NCI-H2081 treated with DMSO at 0.1 percent for 48 hours (cell line): ENCODE measurements at places on chromosomes 16 and 17.

- DNase-seq: no peak
Measured at GRCh38 chr16:22333457-22333994, 36.3 kb downstream of the POLR3E start.

- DNase-seq: no peak
Measured at GRCh38 chr17:16916557-16916920, 55.4 kb downstream of the TNFRSF13B start.

DNA sequence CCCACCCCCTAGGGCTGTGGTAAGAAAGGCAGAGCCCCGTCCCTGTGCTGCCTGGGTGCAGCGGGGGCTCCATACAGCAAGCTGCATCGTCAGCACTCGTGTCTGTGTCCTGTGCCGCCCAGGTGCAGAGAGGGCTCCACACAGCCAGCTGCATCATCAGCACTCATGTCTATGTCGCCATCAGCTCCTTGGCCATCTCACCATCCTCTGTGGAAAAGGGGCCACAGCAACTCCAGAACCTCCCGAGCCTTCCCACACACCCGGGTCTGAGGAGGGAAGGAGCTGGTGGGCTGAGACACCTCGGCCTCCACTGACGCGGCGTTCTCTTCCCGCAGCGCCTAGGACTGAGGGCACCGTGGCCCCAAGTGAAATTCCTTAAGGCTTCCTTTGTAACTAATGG is 72.9 kb upstream of the CHMP6 start:
- DNase-seq: no peak

- no peak for DNase-seq
Measured at GRCh38 chr16:2855536-2855935, 2.4 kb downstream of the PRSS22 start.

GRCh38 chr17:50015146-50015545 is 20.1 kb upstream of the DLX3 start:
- DNase-seq: no peak

DNA sequence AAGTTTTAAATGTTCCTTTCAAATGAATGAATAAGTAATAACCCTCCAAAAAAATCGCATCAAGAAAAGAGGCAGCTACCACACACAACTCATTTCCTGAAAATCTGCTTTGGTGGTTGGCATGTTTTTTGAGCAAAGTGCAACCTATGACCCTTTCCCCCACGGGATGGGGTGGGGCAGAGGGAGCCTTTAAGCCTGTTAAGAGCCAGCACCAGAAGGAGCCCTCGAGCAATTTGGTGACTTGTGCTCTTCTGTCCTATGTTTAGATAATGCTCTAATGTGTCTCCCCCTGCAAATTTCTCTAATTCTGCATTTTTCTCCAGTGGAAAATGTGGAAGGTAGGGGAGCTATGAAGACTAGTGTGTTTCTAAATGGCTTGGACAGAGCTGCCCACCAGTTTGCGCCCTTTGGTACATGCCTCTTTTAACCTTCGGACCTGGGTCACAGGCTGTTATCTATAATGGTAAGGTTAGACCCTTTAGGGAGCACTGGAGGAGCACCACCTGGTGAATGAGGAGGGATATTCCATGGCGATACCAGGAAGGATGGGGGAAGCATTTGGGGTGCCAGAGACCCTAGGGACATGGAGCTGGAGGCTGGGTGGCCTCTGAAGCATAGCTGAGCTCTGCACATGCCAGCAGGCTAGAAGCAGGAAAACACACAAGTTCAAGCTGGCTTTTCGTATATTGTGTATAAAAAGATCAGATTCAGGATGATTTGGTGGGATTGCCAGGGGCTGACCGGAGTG is 1.6 kb downstream of the PYCARD start:
- no peak for DNase-seq

- no peak for DNase-seq
Measured at GRCh38 chr16:2533912-2534311, 2.7 kb upstream of the CEMP1 start.

- no peak for DNase-seq
Measured at GRCh38 chr17:2090804-2091534, 36.1 kb downstream of the HIC1 start.

DNA sequence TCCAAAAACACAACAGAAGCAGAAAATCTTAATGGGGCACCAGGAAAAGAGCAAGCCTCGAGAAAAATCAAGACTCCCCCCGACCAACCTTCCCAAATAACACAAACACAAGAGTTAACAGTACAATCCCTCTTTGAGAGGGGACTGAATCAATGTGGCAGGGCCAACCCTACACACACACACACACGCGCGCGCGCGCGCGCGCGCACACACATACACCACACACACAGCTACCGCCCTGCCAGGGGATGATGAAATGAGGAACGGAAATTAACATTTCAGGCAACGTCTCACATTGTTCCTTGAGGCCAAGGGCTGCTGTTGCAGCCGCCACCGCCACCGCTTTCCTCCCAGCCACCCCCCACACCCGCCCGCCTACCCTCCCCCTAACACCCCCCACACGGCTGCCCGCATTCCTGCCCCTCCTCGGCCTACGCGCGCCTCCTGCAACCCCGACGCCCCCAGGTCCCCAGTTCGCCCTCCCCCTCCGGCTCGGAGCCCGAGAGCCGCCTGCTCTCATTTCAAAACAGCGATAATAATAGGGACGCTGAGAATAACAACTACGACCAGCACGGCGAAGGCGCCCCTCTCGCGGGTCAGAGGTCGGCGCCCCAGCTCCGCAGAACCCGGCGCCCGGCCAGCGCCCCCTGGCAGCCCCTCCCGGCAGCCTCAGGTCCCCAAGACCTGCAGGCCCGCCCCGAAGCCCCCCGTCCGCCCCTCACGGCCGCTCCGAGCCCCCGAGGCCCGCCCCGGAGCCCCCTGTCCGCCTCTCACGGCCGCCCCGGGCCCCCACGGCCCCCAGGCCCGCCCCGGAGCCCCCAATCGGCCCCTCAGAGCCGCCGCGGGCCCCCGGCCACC is 1.1 kb downstream of the ANKRD11 start:
- no peak for DNase-seq

GRCh38 chr17:77640252-77640651 is 318.3 kb upstream of the TNRC6C start:
- no peak for DNase-seq

- DNase-seq: no peak
Measured at GRCh38 chr17:64326420-64327054, 63.5 kb upstream of the TEX2 start.

GRCh38 chr17:81566461-81567126 is 14.4 kb upstream of the FAAP100 start:
- peak; percentile 59 for DNase-seq

DNA sequence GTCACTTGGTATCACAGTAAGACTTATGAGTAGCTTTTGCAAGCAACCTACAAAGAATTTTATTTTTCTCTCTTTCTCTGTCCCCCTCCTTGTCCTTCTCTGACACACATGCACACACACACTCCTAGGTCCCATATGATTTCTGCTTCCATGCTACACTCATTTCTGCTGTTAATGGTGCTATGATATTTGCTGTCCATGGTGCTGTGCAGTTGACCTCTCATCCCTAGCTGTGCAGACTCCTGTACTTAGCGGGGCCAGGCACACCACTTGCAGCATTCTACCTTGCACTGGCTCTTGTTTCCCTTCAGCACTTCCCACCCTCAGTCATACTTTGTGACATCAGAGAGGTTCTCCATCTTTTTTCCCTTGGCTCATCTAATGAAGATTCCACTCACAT is 158.9 kb upstream of the CNTNAP4 start:
- DNase-seq: no peak

- no peak for DNase-seq
Measured at GRCh38 chr17:68353111-68353521, 61.8 kb downstream of the ARSG start.

GRCh38 chr16:8795091-8795490 is 2.3 kb downstream of the TMEM186 start:
- no peak for DNase-seq

DNA sequence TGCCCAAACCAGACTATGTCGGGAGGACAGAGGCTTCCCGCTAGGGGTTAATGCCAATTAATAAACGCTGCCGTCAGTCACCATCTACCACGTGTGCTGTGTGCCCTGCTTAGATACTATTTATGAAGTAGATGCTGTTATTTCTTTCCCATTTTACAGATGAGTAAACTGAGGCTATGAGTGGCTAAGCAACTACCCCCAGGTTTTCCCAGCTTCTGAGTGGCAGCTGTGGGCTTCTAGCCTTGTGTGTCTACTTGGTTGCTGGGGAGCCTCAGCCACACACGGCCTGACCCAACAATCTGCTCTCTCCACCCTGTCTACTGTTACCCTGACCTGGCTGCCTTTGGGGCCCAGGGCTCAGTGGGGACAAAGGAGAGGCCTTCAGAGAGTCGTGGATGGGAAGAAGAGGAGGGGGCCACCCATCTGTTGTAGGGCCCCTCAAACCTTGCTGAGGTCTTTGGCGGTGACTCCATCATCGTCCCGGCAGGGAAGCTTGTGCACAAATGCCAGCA is 7.1 kb downstream of the GIT1 start:
- no peak for DNase-seq

DNA sequence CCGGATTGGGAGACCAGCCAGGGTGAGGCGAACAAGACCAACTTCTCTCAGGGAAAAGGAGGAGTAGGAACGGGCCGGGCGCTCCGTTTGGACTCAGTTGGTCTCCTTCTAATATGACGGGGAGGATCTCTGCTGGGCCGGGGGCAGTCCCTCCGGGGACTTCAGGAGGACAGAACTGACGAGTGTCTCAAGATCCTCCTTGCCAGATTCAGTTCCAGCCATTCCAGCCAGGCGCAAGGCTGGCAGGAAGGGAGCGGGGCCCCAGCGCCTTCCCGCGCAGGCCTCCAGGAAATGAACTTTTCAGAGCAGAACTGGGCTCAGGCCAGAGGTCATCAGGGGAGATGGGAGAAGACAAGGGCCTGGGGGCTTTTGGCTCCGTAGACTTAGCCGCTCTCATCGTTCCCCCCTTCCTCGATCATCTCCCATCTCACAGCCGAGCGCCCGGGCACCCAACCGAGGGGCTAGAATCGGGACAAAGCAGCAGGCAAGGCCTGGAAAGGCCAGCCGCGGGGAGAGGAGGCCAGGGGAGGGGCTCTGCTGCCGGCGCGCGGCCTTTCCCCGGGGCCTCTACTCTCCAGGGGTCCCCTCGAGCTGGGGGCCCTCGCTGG is 1.6 kb downstream of the ZNF423 start:
- DNase-seq: no peak

DNA sequence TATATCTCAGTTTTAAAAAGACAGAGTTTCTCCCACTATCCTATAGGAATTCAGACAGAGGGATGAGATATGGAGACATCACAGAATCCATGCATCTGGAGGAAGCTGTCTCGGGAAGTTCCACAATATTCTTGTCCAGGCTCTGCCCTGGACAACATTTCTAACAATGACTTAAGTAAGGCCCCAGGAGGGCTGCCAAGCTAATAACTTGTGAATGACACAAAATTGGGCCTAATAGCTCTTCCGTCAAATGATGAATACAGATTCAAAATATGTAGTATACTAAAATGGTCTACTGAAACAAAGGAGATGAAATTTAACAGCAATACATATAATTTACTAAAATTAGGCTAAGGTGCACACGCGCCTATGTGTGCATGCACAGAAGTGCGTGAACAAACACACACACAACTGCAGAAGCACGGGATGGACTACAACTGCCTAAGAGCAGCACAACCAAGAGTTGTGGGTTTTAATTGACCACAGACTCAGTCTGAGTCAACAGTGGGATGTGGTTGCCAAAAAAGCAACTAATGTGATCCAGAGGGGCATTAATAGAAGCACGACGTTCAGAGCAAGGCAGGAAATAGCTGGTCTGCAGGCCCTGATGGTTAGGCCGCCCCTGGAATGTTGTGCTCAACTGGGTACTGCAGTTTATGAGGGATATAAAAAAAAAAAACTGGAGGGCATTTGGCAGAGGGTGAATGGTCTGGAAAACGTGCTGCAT is 26.3 kb upstream of the HS3ST2 start:
- DNase-seq: no peak

- no peak for DNase-seq
Measured at GRCh38 chr17:72863526-72864211, 228.8 kb downstream of the SLC39A11 start.

DNA sequence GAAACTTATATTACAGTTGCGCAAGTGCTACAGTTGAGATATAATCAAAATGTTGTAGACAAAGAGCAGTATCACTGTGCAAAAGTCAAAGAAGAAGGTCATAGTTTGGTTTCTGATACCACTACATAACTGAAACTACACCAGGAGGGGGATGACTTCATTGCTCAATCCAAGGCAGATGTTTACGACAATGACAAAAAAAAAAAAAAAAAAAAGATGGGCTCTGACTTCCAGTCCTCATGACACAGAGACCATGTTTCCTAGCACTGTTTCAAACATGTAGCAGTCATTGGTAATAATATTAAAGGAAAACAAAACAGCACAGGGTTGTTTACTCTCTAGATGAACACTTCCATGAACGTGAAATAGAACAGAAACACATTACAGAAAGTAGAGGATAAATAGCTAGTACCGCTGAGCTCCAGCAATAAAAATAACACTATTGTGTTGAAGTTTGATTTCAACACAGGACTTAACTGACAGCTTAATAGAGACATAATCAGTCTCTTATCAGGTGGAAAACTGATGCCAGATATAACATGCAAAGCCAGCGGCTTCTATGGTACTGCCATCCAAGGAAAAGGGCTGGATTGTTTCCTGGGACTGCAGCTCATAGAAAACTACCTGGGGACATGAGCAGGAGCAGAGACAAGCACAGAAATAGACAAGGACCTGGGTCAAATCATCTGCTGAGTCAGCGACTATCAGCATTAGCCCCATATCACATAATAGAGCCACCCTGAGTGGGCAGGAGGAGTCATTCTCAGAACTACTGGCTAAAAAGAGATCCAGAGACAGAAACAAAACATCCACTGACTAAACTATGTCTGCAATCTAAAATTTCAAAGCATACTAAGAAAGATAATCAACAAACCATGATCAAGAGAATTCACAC is 463.6 kb upstream of the SOX9 start:
- no peak for DNase-seq

- no peak for DNase-seq
Measured at GRCh38 chr17:69059458-69060175, 1.1 kb downstream of the ABCA9 start.

DNA sequence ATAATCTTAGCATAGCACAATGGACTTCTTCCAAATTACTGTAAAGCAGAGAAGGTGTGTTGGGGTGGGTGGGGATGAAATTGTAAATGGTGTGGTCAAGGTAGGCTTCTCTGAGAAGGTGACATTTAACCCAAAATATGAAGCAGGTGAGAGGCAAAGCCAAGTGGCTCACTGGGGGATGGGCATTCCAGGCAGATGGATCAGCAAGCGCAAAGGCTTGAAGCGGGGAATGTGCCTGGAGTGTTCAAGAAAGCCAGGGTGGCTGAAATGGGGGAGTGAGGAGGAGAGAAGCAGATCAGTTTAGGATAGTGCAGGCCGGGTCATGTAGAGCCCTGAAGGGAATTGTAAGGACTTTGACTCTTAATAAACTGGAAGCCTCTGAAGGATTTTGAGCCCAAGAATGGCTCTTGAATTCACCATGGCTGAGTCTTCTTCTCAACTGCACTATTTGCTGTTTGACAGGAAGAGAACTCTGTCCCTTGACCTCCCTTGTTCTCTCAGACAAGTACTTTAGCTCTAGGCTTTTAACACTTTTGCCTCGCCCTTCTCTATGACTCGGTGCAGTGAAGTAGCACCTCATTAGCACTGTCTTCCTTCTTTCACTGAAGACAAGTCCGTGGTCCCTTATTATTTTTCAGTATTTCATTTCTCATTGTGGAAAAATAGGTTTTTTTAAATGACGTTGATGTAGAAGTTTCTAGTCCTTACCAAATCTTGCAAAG is 14.7 kb downstream of the CACNG3 start:
- DNase-seq: no peak
